HT1080 (cell line): ENCODE measurements at places on chromosomes 5 and 9.

DNA sequence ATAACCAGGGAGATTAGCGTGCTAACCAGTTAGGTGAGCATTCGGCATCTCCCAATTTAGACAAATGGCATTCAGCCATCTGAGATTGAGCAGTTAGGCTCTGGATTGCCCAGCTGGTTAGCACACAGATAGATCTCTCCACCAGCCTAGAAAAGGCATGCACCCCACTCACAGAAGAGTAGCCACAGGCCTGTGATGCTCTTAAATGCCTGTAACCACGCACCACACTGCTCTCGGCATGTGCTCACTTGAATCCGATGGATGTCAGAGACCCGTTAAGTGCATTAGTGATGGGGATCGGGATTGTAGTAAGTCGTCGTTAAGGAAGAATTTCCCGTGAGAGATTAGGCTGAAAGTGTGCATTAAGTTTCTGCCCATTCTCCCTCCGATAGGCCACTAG, 23.0 kb downstream of the MARCHF6 start:
- DNase-seq, result no peak

DNA sequence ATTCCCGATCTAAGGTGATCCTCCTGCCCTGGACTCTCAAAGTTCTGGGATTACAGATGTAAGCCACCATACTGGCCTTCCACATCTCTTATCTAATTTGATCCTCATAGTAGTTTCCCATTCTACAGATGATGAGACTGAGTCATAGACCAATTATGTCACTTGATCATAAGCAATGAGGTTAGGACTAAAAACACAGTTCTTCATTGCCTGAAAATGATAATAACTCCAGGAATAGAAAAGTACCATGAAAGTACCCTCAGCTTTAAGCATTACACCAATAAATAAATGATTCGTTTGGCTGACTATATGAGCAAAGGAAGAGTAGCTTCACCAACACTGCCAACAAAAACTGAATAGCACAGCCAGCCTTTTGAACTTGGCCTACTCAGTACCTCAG, 389.5 kb downstream of the ACTL7B start:
- DNase-seq, result no peak

GRCh38 chr5:174337276-174338184, 292.0 kb downstream of the NSG2 start:
- no peak for DNase-seq

- DNase-seq, result no peak
These were observed 52.3 kb downstream of the WDR36 start for GRCh38 chr5:111144352-111144930.

DNA sequence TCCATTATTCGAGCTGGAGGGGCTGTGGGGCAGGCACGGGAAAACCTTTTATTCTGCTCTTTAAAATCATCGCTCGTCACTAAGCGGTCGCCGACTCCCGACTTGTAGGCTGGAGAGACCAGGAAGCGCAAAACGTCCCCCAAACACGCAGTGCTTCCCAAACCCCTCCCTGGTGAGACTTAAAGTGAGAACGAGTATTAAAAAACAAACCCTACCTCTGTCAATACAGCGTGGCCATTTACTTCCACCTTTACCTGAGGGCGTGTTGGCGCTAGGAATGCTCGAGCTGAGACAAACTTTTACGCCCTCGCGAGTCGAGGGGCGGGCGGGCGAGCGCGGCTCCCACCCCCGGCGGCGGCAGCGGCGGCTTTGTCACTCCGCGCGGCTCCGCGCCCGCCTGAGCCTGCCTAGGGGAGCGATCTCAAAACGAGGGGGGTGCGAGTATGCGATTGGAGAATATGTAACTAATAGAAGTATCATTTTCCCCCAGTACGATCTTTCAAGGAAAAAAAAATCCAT, at the start of gene NR2F1-AS1:
Gene NR2F1-AS1, minus strand, starts transcription at position 293 of the 519 bp plus-strand sequence.
- DNase-seq, result no peak

GRCh38 chr9:35619800-35620158, 1.6 kb upstream of the CD72 start:
- no peak for DNase-seq

GRCh38 chr5:55969956-55970355, 24.8 kb downstream of the IL6ST start:
- DNase-seq, result peak; percentile 10

- peak; percentile 23 for DNase-seq
These were observed 1.5 kb downstream of the NDFIP1 start for GRCh38 chr5:142110046-142110531.

DNA sequence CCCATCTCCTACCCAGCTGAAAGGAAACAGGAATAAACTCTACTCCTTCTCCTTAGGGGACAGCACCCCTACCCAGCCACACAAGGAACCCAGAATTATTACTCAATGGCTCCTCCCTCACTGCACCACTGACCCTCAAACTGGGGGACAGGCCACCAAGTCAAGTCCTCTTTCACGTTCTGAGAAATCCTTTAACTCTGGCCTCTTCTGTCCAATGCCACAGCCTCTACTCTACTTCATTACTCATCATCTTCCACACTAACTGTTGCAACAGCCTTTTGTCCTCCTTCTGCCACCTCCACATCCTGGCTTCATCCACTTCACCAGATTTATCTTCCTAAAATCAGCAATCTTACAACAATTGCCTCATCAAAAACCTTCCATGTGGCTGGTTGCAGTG, 6.8 kb downstream of the TTC39B start:
- DNase-seq, result no peak

GRCh38 chr5:10747678-10748622, 13.1 kb downstream of the DAP start:
- no peak for DNase-seq

- DNase-seq, result peak; percentile 70
These were observed 49.7 kb upstream of the FST start for GRCh38 chr5:53430618-53431252.

- DNase-seq, result no peak
These were observed 220.2 kb upstream of the DMRT1 start for GRCh38 chr9:621201-621855.

GRCh38 chr5:122485226-122485625, 173.2 kb downstream of the SNCAIP start:
- DNase-seq, result no peak

DNA sequence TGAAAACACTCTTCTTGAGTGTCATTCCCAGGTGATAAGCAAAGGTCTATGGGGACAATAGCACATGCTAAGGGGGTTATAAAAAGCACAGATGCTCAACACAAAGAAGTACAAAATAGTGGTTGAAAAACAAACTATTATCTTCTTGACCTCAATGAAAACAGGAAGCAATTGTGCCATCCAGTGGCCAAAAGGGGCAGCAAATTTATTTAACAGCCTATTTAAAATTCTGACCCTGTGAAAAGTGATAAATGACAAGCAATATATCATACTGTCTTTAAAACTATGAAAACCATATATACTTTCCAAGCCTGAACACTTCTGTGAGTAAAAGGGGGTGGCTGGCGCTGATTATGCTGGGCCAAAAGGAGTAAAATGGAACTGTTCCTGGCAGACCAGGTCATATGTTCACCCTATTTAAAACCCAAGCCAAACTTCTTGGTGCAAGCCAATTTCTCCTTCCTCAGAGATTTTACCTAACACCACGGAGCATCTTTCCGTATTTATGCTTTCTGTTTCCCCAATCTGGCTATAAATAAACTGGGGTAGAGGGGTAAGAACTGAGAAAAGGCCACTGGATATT, 29.7 kb downstream of the TEX10 start:
- peak; percentile 21 for DNase-seq

GRCh38 chr9:4600368-4600767, 61.7 kb upstream of the PLPP6 start:
- no peak for DNase-seq

DNA sequence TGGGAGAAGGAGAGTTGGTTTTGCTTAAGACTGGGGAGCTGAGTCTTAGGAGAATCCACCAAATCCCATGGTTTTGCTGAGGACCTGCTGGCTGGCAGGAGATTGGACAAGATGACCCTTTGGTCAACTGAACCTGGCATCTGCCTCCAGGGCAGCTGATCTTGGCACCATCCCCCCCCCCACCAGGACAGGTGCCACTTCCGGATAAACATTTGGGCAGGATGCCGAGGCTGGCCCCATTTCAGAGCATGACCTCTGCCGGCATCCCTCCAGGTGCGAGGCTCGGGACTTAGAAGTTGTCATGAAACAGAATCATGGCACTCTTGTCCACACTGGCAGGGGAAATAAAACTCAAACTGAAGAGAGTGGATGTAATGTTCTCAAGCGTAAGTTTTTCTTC, 165.6 kb downstream of the MACROH2A1 start:
- no peak for DNase-seq

GRCh38 chr9:71790296-71790695, 22.0 kb upstream of the CEMIP2 start:
- DNase-seq, result no peak

DNA sequence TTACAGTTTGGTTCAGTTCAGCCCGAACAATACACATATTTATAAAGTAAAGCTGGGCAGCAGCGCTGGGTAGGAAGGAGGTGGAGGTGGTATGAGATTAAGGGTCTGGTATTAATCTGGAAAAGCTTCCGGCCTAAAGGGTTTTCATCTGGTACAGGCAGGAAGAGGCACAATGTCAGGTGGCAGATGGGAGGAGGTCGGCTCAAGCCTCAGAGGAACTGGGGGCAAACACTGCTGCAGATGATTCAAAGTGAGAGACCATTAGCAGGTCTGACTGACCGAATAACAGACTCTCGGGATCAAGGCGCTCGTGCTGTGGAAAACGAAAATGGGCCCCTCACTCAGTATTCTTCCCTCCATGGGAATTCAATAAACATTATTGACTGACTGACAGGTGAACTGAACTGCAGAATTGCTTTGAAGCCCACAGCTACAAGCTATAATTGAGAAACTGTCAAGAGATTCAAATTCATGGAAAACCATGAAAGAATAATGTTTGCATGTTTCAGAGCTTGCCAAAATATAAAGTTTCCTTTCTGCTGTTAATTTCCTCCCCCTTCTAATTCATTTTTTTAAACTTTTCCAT, 75.3 kb downstream of the TMEM167A start:
- DNase-seq, result no peak

DNA sequence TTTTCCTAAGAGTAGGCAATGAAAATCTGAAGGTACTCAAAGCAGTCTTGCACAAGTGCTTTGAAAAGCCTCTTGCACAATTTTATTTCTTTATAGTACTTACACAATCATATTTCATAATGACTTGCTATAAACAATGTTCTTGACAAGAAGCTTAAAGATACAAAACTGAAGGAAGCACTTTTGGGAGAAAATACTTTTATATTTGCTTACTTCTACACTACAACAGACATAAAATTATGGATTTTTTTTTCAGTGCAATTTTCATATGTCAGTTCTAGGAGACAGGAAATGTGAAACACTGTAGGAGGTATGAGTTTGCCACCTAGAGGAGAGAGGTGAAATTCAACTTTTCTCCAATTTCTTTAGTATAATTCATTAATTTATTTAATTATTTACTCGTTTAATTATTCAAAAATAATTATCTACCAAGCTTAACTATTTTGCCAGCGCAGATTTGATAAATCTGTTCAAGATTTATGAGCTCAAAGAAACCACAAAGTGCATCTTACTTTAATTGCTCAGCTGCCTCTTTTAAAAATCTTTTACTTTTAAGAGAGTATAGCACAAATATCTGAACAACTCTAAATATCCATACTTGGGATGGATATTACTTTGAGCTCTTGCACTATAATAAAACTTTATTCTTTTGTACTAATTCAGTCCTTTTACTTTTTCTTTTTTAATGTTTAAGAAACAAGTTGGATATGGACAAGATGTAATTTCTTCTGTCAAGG, 29.0 kb upstream of the CDKN2B start:
- DNase-seq, result no peak

DNA sequence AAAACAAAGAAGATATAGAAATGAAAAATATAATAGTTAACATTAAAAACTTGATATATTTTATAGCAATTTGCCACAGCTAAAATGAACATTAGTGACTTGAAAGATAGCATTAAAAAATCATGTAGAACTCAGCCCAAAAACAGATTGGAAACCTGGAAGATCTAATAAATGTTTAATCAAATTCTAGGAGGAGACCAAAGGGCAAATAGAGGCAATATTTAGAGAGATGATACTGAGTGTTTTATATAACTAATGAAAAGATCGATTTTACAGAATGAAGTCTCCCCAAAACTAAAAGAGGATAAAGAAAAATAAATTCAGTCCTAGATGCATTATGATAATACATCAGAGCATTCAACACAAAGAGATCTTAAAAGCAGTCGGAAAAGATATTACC, 127.0 kb downstream of the CWC27 start:
- no peak for DNase-seq

- peak; percentile 20 for DNase-seq
These were observed at the start of gene LCP2 for GRCh38 chr5:170297589-170298462. LCP2 (minus strand) TSS chr5:170297777; CDS start chr5:170297611, 166 bp downstream.

GRCh38 chr5:59460368-59461153, 433.0 kb downstream of the PDE4D start:
- no peak for DNase-seq

DNA sequence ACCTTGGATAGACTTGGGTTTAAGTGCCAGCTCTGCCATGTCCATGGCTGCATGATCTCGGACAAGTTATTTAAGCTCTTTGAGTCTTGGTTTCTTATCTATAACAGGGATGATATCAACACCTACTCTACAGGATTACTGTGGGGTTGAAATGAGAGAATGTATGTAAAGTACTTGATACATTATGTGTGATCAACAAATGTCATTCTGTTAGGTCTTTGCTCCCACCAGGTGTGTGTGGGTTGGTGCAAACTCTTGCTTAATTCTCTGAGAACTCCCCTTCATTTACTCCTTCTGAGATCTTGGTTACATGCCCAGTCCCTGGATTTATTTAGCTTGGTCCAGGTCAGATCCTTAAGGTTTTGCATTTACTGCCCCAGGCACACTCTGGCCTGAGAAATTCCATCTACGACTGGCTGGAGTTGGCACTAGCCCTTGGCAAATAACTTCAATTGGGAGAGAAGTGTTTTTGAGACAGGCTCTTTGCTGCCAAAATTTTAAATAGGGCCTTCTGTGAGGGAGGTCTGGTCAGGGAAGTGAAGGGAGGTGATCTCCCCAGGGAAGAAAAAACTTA, 63.5 kb upstream of the KLF9 start:
- no peak for DNase-seq

DNA sequence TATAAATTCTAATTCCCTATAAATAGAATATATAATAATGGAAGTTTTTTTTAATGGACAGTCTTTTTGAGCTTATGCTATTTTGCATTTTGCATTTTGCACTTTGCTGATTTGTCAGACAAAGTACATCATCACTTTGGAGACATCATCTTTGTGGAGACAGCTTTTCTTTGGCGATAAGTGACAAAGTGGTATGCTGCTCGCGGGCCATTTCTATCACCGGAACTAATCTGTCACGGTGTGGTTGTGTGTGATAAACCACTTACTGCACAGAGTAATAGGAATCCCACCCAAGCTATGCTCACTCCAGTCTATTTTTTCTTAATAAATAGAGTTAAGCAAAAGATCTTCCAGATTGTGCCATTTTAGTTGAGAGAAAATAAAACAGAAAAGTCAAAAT, 133.1 kb downstream of the MACIR start:
- no peak for DNase-seq

- peak; percentile 90 for DNase-seq
These were observed 63.7 kb upstream of the IFNK start for GRCh38 chr9:27460226-27461023.

- no peak for DNase-seq
These were observed 92.5 kb downstream of the SIL1 start for GRCh38 chr5:139105621-139106071.

- peak; percentile 61 for DNase-seq
These were observed 237.0 kb downstream of the TENT4A start for GRCh38 chr5:6950250-6950649.
